ENCODE measurements at places on chromosomes 7 and 10. TPM values are rescaled to one million over a fixed set of nuclear protein-coding genes. Genes with fewer than 3 reads are reported as not detected.

Gene GPR37
- total RNA-seq, result not detected

- H3K27me3 ChIP-seq, result no peaks in the 10 kb centered on the region
- H3K27ac ChIP-seq, result no peak overlapping the region
- no peaks in the 10 kb centered on the region for H3K36me3 ChIP-seq
- no peaks in the 10 kb centered on the region for H3K4me1 ChIP-seq
- no peak overlapping the region for H3K4me3 ChIP-seq
Observed at GRCh38 chr7:415646-416525, 103.8 kb downstream of the PDGFA start.

Gene GRID1
- not detected for total RNA-seq

GRCh38 chr10:97332591-97333350 lies 1.8 kb downstream of the FRAT2 start:
- DNase-seq, result no peak
- H3K27ac ChIP-seq, result no peak overlapping the region
- peaks cover 20% of the 10 kb centered on the region for H3K4me1 ChIP-seq

Gene SEC61A2
- 4.4 TPM for total RNA-seq

- no peak overlapping the region for H3K4me3 ChIP-seq
- DNase-seq, result no peak
- no peaks in the 10 kb centered on the region for H3K27me3 ChIP-seq
- no peak overlapping the region for H3K27ac ChIP-seq
- H3K36me3 ChIP-seq, result peaks cover 3% of the 10 kb centered on the region
- no peaks in the 10 kb centered on the region for H3K4me1 ChIP-seq
Observed at GRCh38 chr10:49498425-49498824, 40.5 kb downstream of the ERCC6 start.

DNA sequence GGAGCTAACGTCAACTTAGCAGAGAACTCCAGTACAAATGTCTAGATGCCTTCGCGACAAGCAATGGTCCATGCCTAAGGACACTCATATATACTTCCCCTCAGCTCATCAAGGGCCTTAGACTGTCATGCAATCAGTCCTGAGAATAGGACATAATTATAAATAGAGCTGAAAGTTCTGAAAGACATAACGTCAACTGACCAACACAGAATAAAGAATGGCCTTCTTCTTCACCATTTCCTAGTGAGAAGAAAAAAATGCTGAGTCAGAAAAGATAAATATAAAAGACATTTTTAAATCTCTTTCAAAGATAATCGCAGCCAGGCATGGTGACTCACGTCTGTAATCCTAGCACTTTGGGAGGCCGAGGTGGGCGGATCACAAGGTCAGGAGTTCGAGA lies 83.2 kb downstream of the ARMH3 start:
- H3K27me3 ChIP-seq, result no peaks in the 10 kb centered on the region
- H3K36me3 ChIP-seq, result peaks cover 30% of the 10 kb centered on the region
- no peak for DNase-seq
- peaks cover 31% of the 10 kb centered on the region for H3K4me1 ChIP-seq
- H3K27ac ChIP-seq, result no peak overlapping the region
- no peak overlapping the region for H3K4me3 ChIP-seq

GRCh38 chr7:147081117-147081516 lies 964.5 kb downstream of the CNTNAP2 start:
- no peak overlapping the region for H3K27ac ChIP-seq
- H3K27me3 ChIP-seq, result no peaks in the 10 kb centered on the region
- no peaks in the 10 kb centered on the region for H3K36me3 ChIP-seq
- no peak for DNase-seq
- no peak overlapping the region for H3K4me3 ChIP-seq

Gene TEX36
- not detected for total RNA-seq

Gene SAP25
- total RNA-seq, result 0.60 TPM

DNA sequence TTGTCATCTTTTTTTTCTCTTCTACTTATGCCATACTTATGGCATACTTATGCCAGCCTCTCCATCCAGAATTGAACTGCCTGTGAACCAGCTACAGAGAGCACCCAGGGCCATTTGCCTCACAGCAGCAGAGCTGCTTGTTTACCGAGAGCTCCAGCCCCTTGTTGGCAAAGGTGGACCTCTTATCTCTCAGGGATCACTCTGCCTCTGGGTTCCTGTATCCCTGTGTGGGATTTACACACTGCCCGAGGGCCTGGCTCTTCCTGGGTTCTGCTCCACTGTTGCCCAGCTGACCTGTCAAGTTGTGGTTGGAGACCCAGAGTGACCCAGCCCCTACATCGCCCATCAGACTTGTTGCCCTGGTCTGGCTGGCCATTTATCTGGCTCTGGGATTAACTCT lies 22.3 kb downstream of the MRPS33 start:
- H3K4me1 ChIP-seq, result no peaks in the 10 kb centered on the region
- peaks cover 4% of the 10 kb centered on the region for H3K27me3 ChIP-seq
- DNase-seq, result no peak
- no peaks in the 10 kb centered on the region for H3K36me3 ChIP-seq

Gene ADCY1
- not detected for total RNA-seq

Gene CTAGE4
- not detected for total RNA-seq

DNA sequence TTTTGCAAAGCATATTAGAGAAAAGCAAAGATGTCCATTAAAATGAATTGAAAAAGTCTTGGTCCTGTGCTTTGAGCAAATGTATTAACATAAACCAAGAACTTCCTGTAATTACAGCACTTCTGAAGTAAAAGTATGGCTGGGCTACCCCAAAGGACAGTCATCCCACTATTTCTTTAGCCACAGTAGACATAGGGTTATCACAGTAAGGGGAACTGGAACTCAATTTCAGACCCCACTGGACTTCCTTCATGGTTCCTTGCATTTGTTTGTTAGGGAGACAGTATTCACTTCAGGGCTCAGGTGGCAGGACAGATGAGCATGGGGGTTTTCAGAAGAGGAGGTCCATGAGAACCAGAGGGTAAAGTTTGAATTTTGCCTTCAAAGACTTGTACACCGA lies 203.1 kb upstream of the PDE1C start:
- no peak overlapping the region for H3K27ac ChIP-seq
- H3K36me3 ChIP-seq, result no peaks in the 10 kb centered on the region
- H3K4me3 ChIP-seq, result no peak overlapping the region
- DNase-seq, result no peak
- no peaks in the 10 kb centered on the region for H3K4me1 ChIP-seq
